CD4-positive, alpha-beta T cell treated with Interleukin-4 for 4 hours (primary cell): ENCODE measurements at places on chromosomes 6 and 20.

- DNase-seq, result no peak
These were observed 230.3 kb upstream of the ECI2 start for GRCh38 chr6:4365686-4366085.

DNA sequence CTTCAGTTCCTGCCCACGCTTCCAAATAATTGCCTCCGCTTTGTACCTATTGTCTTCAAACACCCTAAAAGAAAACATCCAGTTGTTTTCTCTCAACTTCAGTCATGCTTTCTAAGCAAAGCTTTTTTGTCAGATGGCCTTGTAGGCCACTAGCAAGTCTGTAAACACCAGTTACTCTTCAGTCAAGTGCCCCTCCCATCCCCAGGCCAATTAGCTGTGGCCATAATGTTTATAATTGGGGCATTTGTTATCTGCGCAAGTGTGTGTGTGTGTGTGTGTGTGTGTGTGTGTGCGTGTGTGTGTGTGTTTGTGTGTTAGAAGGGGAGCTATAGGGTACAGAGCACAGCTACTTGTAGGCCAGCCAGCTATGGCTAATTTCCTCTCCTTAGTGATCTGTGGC is 272.4 kb upstream of the MARCKS start:
- no peak for DNase-seq

GRCh38 chr6:98832284-98833056 is 1.9 kb upstream of the POU3F2 start:
- no peak for DNase-seq

DNA sequence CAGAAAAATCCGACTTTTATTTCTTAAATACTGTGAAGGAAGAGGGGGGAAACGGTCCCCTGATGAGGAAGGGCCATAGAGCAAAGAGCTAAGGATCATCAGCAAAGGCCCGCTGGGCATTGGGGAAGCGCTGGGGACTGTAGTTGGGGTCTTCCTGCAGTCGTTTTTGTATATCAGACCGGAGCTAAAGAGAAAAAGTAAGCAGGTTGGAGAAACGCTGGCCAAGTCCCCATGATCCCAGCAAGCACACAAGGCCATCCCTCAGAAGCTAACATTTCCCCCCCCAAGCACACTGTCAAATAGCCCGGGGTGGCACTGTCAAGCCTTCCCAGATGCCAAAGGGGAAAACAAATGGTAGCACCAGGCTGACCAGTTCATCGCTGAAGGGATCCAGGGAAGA is 13.4 kb downstream of the BAG6 start:
- DNase-seq, result no peak

DNA sequence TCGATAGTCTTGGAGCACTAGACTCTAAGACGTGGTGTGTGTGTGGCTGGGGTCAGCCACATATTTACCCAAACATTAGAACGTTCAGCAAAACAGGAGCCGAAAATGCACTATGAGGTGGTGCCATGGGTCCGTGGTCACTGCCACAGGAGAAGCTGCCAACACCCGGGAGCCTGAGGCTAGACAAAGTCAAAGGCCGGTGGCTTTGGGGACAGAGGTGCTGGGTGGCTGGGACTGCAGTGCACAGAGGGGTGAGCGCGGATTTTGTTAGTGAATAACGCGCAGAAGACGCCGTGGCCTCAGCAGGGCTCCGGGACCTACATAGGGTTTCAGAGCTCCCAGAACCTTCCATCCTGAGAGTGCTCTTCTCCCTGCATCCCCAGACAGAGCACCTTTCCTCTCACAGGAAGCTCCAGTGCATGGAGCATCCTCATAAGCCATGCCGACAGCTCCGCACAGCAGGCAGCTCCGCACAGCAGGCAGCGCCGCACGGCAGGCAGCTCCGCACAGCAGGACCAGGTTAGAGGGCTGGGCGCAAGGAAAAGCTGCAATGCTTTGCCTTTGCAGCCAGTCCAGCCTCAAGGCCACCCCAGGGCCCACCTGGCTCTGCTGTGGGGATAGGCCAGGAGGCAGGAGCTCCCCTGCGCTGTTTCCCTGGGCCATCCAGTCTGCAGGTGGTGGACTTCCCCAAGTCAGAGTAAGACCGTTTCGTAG is 304.1 kb downstream of the TAF4 start:
- DNase-seq, result no peak

GRCh38 chr20:50520222-50520880 is 10.2 kb downstream of the PTPN1 start:
- DNase-seq, result no peak

DNA sequence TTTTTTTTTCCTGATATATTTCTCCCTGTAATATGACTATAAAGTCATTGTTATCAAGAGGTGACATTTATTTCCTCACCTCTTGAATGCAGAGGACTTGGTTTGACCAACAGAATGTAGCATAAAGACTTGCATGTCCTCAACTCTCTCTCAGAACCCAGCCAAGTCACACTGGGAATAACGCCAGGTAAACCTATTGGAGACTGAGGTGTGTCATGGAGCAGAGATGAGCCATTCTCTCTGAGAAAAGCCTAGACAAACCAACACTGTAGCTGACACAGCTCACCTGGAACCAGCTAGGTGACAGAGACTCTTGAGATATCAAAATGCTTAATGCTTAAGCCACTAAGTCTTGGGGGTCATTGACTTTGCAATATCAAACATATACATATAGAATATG is 533.6 kb downstream of the HAO1 start:
- no peak for DNase-seq

DNA sequence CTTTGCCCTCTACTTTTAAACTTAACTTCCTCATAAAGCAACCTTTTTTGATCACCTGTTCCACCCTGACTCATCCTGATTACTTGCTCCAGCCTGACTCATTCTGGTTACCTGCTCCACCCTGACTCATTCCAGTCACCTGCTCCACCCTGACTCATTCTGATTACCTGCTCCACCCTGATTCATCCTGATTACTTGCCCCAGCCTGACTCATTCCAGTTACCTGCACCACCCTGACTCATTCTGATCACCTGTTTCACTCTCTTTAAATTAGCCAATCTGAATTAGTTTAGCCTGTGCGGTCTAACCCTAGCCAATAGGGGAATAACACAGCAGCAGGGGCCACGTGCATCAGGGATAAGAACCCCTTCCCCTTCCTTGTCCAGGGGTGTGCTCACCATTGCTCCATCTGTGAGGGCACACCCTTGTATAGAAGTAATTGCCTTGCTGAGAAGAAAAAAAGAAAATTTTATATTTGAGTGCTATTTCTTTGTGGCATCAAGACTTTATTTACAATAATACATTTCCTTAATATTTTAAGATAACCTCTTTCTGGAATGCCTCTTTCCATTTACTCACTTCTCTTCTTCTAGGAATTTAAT is 17.9 kb downstream of the HLA-G start:
- peak; percentile 74 for DNase-seq

- DNase-seq, result no peak
These were observed 307.1 kb upstream of the HSF2 start for GRCh38 chr6:122092366-122092765.

- no peak for DNase-seq
These were observed 222.7 kb upstream of the FOXA2 start for GRCh38 chr20:22807045-22807444.

DNA sequence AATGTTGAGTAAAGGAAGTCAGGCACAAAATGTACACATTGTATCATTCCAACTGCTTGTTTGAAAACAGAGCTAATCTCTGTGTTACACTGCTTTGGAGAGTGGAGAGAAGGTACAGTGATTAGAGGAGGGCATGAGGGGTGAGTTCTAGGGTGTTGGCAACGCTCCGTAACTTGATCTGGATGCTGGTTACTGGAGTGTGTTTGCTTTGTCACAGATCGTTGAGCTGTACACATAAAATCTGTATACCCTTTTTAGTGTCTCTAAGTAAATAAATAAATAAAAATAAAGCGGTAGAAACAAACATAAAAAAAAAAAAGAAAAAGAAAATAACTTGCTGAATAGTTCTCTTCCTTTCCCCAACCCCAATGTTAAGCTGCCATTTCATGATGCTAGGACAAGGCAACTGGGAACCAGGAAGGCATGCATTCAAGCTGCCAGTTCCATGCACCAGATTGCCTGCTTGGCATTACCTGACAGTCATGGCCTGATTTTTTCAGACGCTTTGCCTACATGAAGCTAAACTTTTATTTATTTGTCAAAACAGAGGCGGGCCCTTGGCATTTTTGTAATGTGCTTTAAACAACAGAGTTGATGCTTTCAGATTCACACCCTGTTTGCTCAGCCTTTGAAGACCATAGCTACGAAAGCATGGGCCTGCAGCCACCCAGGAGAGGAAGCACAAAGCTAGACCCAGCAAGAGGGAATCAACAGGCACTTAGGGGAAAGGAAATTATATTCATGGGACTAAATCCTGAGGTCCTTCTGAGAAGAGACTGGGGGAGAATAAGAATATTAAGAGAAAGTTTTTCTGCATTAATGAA is 21.2 kb downstream of the TNFRSF21 start:
- no peak for DNase-seq

- peak; percentile 65 for DNase-seq
These were observed 2.8 kb upstream of the PHF20 start for GRCh38 chr20:35768731-35769664.

GRCh38 chr6:15493437-15494168 is 169.2 kb downstream of the DTNBP1 start:
- no peak for DNase-seq

DNA sequence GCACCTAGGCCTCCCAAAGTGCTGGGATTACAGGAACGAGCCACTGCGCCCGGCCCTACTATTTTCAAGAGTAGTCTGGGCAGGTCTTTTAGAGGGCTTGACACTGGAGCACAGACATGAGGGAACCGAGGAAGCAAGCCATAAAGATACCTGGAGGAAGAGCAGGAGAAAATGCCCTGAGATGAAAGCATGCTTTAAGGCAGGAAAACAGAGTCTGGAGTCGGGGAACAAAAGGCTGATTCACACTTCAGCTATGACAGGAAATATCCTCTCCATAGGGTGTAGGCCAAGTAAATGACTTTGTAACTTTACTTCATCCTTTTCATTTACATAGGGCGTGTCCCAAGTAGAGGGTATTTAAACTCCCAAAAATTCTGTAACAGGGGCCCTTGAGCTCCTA is 4.3 kb upstream of the SERINC3 start:
- DNase-seq, result no peak

DNA sequence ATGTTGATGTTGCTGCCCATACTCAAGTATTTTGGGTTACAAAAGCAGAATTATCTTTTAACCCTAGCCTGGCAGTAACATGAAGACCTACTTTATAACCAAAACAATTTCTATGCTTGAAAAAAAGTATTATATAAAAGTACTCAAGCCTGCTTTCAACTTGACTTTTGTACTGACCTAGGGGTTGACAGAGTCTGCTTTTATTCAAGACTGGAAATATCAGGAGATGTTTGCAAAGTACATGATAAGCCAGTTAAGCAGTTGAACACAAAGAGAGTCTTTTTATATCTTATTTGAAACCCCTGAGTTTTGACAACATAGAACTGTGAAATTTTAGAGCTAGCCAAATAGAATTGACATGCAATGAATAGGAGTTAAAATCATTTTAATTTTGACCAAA is 159.8 kb downstream of the KCNQ5 start:
- DNase-seq, result no peak

- no peak for DNase-seq
These were observed 27.6 kb upstream of the ADRM1 start for GRCh38 chr20:62275219-62275618.

GRCh38 chr6:128069188-128069587 is 168.3 kb upstream of the THEMIS start:
- DNase-seq, result no peak

DNA sequence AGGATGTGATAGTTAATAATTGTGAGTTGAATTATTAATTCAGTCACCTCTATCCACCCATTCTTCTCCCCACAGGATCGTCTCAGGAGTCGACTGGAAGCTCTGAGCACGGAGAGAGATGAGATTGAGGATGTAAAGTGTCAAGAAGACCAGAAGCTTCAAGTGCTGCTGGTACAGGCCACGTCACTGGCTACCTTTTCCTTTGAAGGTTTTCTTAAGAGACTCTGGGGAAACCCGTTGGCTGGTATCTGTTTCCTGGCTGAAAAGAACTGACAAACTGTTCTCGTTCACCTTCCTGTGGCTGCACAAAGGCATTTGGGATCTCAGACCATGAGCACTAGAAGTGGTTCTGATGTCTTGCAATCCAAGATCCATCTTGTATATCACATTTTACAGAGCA is 3.8 kb downstream of the TRIM15 start:
- no peak for DNase-seq

- DNase-seq, result no peak
These were observed 10.0 kb downstream of the PCK1 start for GRCh38 chr20:57570920-57571319.

GRCh38 chr20:41664584-41664983 is 46.4 kb upstream of the CHD6 start:
- DNase-seq, result no peak

- DNase-seq, result no peak
These were observed 13.4 kb upstream of the THEMIS start for GRCh38 chr6:127914240-127914639.

GRCh38 chr6:159104931-159105330 is 60.1 kb upstream of the TAGAP start:
- peak; percentile 43 for DNase-seq

- DNase-seq, result peak; percentile 57
These were observed 169.3 kb upstream of the ZNF337 start for GRCh38 chr20:25865715-25866656.

- no peak for DNase-seq
These were observed 3.1 kb downstream of the BICRAL start for GRCh38 chr6:42784717-42785498.

DNA sequence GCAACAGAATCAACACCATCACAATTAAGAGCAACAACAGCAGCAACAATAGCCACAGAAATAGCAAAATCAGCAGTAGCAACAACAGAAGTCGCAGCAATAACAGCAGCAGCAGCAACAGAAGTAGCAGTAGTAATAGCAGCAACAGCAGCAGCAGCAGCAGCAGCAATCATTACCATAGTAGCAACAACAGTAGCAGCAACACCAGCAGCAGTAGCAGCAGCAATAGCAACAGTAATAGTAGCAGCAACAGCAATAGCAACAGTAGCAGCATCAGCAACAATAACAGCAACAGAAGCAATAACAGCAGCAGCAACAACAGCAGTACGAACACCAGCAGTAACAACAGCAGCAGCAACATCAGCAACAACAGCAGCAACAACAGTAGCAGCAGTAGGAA is 39.8 kb downstream of the SLC22A2 start:
- DNase-seq, result no peak

- peak; percentile 51 for DNase-seq
These were observed 1.6 kb upstream of the PSMB8 start for GRCh38 chr6:32845384-32845884.

GRCh38 chr20:47535994-47536393 is 34.3 kb downstream of the NCOA3 start:
- DNase-seq, result no peak

DNA sequence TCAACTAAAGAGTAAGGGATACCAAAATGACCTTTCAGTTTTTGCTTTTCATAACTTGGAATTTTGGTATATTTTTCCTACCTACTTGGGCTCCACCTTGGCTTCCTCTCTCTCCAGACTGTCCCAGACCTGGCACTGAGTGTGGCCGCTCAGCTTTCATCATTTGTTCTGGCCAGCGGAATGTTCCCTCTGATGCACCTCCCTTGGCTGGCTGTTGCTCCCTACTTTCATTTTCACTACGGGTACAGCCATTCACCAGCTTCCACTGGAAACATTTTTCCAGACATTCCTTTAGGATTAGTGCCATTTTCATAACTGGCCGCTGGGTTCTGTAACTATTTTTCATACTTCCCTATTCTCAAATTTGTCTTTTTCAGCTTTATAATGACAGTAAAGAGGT is 487.4 kb downstream of the TENT5A start:
- DNase-seq, result no peak
